ENCODE measurements at places on chromosomes 5 and 9.

- no peak for DNase-seq
Measured at GRCh38 chr5:171898879-171899278, 107.6 kb downstream of the FBXW11 start.

- DNase-seq, result no peak
Measured at GRCh38 chr5:10248378-10249260, 1.1 kb downstream of the ATPSCKMT start.

GRCh38 chr5:78627766-78628165 is 20.8 kb downstream of the LHFPL2 start:
- no peak for DNase-seq

- DNase-seq, result no peak
Measured at GRCh38 chr5:931570-932145, 39.0 kb downstream of the TRIP13 start.

- no peak for DNase-seq
Measured at GRCh38 chr5:28216939-28217360, 1178.6 kb upstream of the CDH9 start.

DNA sequence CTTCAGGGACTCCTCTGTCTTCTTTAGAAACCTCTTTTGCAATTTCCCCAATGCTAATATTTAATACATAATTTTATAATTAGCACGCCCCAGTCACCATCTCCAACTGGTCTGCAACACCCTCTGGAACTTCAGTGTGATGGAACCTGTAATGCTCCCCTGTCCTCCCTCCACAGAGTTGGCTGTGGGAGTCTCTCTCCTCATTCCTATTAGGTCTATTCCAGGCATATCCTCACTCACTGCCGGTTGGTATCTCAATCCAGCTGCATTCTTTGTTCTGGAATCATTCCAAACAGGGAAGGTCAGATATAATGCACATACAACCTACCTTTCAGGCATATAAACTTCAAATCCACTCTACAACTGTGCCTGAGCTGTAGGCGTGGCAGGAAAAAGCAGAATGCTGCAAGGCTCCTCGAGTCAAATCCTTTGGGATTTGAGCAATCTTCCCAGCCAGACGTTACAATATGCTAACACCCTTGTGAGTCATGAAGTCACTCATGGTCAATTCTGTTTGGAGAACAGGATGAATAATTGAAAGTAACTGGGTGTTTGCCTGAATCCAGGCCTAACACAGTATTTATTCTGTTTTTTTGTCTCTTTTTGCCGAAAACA is 293.8 kb downstream of the CWC27 start:
- no peak for DNase-seq

All from activated T-cell treated with anti-CD3 and anti-CD28 coated beads, Interleukin-2, amount 50 U/mL, for 72 hours (primary cell).